AG04450 (cell line): ENCODE measurements at places on chromosomes 12 and 14. TPM values are rescaled to one million over a fixed set of nuclear protein-coding genes. Genes with fewer than 3 reads are reported as not detected.

DNA sequence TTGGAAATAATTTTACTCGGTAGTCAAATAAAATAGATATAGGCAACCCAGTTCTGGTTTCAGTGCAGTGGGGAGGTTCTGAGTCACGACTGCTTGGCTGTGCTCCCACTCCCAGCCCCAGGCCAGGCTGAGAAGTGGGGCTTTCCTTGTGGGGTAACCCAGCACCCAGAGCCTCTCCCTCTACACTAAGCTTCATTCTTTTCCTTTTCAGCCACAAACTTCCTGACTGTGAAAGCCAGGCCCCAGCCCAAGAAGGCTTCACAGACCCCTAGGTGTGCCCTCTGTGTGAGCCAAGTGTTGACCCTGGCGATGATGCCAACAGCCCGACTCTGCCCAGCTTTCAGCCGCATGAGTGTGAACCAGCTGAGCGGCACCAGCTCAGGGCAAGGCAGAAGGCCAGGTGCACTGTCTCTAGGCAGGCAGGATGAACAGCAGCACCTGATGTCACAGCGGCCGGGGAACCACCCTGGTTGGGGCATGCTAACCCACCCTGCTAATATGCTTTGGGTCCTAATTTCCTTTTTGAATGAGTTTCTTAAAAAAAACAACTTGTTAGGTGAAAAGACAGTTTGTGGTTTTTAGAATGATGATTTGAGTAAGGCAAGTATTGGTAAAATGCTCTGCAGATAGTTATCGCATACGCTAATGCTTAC lies 42.2 kb upstream of the ATP23 start:
- DNase-seq: peak; percentile 51

- DNase-seq: no peak
Observed at GRCh38 chr14:61929651-61930050, 167.4 kb downstream of the SNAPC1 start.

- no peak for DNase-seq
Observed at GRCh38 chr12:12600659-12601058, 11.0 kb upstream of the CREBL2 start.

GRCh38 chr12:14892726-14893505 lies 7.3 kb upstream of the MGP start:
- DNase-seq: no peak

GRCh38 chr12:132269271-132269968 lies 60.0 kb downstream of the GALNT9 start:
- no peak for DNase-seq

GRCh38 chr12:104577581-104577981 lies 120.8 kb downstream of the CHST11 start:
- peak; percentile 43 for DNase-seq

Gene CD4
- 24.8 and 24.9 TPM in 2 replicates for polyA plus RNA-seq

Gene KIF26A
- not detected in 2 replicates for polyA plus RNA-seq
